ENCODE measurements at places on chromosomes 5 and 9.

DNA sequence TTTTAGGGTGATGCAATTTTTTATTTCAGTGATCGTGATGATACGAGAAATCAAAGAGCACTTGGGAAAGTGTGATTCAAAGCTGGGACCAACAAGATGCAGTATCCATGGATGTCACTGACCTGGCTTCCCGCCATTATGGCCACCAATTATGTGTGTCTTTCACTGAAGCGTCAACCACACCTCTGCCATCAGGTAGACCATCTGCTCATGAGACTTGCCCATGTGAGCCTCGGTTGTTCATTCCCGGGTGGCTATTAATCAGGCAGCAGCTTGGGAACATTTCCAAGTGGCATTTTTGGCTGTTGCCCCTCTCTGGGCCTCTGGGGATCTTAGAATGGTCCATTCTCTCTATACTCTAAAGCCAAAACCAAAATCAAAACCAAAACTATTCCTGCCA, 436.0 kb upstream of the ADAMTSL1 start:
- no peak for DNase-seq

- no peak for DNase-seq
These were observed 5.9 kb upstream of the ERAP2 start for GRCh38 chr5:96870094-96871026.

- DNase-seq, result no peak
These were observed 16.4 kb downstream of the LRRC8A start for GRCh38 chr9:128898382-128898781.

DNA sequence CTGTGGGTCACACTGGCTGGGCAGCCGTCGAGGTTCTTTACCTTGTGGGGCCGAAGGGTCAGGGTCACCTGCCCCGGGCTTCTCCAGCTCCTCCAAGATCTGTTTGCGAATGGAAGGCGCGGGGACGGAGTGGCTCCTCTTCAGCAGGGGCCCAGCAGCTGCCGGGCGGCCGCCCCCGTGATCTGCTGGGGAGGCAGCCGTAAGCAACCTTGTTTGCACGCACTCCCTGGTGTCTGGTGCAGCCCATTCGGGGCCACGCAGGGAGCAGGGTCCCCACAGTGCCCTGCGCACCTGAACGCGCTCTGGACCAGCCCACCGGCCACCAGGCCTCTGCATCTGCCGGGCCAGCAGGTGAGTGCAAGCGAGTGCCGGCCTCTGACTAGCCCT, 34.9 kb downstream of the PNPLA7 start:
- DNase-seq, result no peak

- DNase-seq, result peak; percentile 73
These were observed 1.0 kb downstream of the NREP start for GRCh38 chr5:111755942-111756381.

- DNase-seq, result peak; percentile 66
These were observed 147.6 kb upstream of the NR3C1 start for GRCh38 chr5:143550986-143551630.
